Vagina (tissue), 2 donors: ENCODE measurements at places on chromosomes 12 and 14.

- DNase-seq, result no peak
Observed at GRCh38 chr12:33313476-33313875, 126.1 kb downstream of the SYT10 start.

- no peak for DNase-seq
Observed at GRCh38 chr12:108190529-108190928, 61.4 kb downstream of the WSCD2 start.

- DNase-seq, result no peak
Observed at GRCh38 chr12:43145481-43145880, 406.5 kb downstream of the ADAMTS20 start.

- peak; percentile 40 for DNase-seq
Observed at GRCh38 chr14:65850429-65851135, 438.1 kb downstream of the FUT8 start.

DNA sequence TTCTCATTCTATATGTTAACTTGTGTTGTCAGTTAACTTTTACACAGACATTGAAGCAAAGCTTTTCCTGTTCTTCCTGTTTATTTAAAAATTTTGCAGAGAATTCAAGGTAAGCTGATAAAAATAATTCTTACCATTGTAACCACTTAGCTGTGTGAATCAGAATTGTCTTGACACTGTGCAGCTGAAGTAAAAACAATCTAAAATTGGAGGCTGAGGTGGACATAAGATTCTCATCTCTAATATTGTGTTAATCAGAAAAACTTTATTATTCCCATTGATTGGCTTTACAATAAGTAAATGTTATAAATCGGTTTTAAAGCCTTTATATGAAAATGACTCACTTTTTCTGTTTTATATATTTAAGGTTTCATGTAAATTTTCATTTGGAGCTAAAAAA is 240.3 kb upstream of the PLEKHG7 start:
- no peak for DNase-seq

DNA sequence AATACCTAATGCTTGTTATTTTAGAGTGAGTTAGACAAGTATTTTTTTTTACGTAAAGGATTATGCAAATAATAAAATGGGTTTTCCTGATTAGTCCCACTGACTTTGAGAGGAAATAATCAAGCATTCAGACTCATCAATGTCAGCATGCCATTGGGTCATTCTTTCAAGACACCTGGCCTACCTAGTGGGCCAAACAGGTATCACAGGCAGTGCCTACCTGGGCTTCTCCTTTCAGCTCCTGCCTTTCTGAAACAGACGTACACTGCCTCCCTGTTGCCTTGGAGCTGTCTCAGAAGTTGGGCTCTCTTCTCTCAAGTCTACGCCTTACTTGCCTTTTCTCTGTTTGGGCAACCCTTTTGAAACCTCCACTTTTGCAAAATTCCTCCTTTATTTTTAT is 545.6 kb downstream of the SNAPC1 start:
- DNase-seq, result no peak

DNA sequence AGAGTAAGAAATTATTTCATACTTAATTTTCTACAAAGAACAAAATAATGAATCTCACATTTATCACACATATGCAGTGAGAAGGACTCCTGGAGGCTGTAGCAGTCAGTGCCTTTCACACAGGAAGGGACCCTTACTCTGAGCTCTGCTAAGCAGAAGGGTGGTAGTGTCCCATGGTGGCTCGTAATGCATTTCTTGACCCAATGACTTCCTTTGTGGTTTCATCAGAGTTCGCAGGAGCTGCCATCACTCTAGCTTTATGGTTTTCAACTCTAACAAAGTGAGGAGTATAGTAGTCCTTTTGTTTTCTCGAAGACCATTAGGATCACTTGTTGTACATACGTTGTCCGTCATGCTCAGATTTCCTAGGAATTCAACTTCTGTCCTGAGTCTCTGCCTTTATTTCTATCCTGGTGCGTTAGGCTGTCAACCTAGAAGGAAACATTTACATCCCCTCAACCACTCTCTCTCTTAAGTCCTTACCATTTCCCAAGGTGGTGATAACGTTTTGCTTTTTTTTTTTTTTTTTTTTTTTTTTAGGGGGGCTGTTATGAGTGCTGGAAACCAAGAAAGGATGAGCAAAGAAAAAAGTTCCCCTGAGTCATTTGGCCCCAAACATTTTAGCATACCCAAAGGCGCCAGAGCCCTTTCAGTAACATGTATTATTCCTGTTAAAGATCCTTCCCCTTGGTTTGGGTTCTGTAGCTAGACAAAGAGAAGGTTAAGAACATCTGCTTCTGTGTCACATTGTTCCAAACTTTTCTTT is 37.2 kb downstream of the GABARAPL1 start:
- DNase-seq, result no peak

- DNase-seq, result no peak
Observed at GRCh38 chr12:1821805-1822204, 1.4 kb downstream of the LRTM2 start.

DNA sequence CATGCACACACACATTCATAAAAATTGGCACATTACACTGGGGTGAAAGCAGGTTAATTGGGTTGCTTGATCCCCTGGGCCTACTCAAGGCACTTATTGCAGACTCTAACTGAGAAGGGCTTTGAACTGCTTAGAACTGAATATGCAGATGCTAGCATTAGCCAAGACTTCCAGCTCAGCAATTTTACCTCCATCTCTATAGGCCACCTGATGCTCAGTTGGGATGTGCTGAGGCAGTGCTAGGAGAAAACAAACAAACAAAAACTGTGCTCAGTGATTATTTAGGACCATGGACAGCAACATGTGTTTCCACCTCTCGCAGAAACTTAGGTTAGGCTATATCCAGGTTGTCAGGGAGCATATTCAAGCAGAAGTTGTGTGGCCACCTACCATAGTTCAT is 124.8 kb upstream of the WSCD2 start:
- peak; percentile 22 for DNase-seq

DNA sequence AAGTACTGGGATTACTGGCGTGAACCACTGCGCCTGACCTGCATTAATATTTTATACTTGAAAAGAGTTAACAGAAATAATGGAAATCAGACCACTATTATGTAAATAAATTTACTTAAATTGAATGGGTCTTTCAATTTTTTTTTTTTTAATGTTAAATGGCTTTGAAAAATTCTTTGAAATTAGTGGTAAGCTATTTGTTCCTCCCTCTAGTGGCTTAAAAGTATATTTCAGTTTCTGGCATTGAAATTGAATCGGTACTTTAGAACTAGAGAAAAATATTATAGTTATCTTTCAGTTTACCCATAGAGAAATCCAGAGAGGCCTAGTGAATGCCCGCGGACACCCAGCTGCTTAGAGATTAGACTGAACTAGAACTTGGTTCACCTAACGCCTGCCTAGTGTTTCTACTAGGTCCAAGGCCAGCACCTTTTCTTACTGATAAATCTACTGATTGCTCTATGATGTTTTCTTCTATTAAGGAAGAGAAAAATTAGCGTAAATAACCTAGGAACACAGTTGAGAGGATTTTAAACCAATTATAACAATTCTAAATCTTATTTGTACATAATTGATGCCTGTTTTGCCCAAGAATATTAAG is 106.5 kb downstream of the EML1 start:
- DNase-seq, result no peak

DNA sequence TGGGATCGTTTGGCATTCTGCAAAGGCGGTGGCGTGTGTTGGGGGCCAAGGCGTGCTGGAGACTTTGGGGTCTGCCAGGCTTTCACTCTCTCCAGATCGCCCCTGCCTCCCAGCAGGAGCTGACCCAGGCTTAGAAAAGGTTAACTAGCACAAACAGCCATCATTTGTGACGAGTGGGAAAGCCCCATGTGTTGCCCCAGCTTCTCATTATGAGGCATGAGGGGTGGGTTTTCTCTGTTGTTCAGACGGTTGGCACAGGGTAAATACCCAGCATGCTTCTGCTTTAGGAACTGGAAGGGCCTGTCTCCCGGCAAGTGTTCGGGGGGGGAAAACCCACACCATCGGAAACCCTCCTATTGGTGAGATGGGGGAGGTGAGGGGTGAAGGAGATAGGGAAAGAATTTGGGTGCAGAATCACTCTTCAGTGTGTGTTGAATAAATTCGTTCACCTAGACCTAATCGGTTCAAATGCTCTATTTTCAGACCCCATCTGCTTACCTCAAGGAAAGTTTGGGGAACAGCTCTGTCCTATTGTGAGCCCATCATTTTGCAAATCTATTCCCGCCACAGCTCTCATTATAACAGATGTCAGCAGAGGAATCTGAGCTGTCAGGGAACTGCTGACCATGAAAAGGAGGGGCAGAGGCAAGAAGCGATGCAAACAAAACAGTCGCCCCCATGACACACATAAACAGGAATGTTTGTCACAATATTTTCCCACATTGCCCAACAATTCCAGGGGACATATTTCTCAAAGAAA is 34.7 kb upstream of the C12orf42 start:
- DNase-seq, result no peak

- DNase-seq, result no peak
Observed at GRCh38 chr12:14694970-14695369, 1.4 kb downstream of the GUCY2C start.

GRCh38 chr12:78275886-78276285 is 445.2 kb downstream of the NAV3 start:
- DNase-seq, result no peak

- DNase-seq, result no peak
Observed at GRCh38 chr12:113260127-113260526, 38.9 kb downstream of the TPCN1 start.
